NCI-H1417 treated with DMSO at 0.1 percent for 48 hours (cell line): ENCODE measurements at places on chromosomes 12 and 14.
A peak's percentile ranks its signal among the peaks of the same experiment; 100 is the strongest.

DNA sequence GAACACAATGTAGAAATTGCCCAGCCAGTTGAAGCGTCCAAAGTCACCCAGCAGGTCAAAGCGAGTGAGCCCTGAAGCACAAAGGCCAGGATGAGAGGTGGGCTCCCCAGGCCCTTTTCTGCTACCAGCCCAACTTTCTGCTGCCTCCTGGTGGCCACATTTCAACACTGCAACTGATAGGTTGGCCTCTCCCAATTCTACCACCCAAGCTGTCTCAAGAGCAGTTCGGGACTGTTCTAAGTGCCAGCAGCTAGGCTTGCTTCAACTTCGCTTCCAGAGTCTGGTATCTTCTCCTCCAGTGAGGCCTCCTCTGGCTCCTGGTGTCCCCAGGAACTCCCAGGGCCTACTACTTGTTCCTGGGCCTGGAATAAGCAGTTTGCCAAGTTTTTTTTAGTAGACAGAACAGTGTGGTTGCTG is 3.4 kb upstream of the DHH start:
- DNase-seq: no peak

DNA sequence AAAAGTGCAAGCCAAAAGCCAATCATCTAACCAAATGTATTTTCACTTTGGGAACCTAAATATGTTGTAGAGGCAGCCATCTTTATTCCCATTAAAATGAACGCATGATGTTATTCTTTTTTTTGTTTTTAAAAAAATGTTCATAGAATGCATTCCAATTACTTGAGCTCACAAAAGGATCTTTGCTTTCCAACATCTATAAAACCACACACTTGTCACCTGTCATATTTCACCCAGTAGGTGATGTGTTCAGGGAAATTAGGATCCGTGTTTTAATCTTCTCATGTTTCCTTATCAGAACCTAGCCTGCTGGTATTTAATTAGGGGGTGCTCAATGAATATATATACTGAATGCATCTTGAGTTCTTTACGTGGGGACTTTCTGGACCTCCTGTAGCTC is 13.6 kb downstream of the TTC8 start:
- peak; percentile 80 for DNase-seq

DNA sequence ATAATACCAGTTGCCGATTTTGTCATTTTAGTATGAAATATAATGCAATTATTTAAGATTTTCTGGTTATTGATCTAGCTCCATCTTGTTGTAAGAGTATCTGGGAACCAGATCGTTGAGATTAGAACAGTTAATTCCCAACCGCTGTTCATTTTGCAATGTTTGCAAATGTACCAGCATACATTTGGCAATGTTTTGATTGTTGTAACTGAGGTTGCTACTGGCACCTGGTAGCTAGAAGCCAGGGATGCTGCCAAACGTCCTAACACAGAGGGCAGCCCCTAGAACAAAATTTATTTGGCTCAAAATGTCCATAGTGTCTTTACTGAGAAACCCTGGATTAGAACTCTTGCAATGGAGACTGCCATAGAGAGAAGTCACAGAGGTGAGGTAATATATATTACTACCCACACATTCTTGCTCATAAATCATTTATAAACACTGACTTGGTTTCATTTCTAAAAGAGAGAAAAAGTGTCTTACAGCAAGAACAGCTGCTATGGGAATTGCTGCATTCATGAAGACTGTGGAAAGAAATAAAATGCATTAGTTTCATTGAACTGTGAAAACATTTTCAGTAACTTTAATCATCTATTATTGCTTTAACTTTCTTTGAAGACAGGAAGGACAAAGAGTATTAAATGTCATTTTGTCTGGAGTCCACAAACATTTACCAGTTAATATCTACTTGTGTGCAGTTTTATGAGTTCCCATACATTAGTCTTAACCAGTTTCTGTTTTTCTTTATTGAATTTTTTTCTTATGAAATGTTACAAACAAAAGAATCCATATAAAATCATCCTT is 46.2 kb downstream of the ABCC9 start:
- no peak for DNase-seq

DNA sequence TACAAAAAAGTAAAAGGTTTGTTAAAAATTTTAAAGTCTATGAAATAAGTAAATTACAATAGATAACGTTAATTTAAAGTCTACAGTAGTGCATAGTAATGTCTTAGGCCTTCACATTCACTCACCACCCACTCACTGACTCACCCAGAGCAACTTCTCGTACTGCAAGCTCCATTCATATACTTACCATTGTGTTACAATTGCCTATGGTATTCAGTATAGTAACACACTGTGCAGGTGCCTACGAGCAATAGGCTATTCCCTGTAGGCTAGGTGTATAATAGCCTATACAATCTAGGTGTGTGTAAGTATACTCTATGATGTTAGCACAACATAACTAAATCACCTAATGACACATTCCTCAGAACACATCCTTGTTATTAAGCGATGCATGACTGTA is 435.3 kb upstream of the TMTC1 start:
- no peak for DNase-seq

GRCh38 chr12:1594261-1595025 is at the start of gene FBXL14:
Gene FBXL14, minus strand, starts transcription at chr12:1594581. Its CDS starts 515 bp downstream, at chr12:1594066.
- DNase-seq: peak; percentile 51

DNA sequence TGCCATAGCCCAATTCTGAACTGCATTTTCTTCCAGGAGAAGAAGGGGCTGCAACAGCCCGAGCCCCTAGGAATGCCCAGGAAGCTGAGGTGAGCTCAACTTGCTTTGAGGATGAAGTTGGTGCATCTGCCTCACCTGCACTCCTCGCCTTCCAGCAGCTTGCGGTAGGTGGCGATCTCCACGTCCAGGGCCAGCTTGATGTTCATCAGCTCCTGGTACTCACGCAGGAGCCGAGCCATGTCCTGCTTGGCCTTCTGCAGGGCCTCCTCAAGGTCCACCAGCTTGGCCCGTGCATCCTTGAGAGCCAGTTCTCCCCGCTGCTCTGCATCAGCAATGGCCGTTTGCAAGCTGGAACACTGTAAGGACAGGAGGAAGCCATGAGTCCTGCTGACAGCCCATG is 6.0 kb downstream of the KRT75 start:
- DNase-seq: no peak

DNA sequence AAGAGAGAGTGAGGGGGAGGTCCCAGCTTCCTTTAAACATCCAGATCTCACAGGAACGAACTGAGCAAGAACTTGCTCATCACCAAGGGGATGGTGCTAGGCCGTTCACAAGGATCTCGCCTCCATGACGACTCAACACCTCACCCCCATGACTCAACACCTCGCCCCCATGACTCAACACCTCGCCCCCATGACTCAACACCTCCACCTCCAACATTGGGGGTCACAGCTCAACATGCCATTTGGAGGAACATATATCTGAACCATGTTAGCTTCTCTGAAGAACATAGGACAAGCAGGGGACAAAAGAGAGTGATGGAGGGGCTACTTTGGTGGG is 66.0 kb upstream of the LHX5 start:
- DNase-seq: no peak

GRCh38 chr12:26065451-26065850 is 59.4 kb downstream of the BHLHE41 start:
- DNase-seq: no peak

DNA sequence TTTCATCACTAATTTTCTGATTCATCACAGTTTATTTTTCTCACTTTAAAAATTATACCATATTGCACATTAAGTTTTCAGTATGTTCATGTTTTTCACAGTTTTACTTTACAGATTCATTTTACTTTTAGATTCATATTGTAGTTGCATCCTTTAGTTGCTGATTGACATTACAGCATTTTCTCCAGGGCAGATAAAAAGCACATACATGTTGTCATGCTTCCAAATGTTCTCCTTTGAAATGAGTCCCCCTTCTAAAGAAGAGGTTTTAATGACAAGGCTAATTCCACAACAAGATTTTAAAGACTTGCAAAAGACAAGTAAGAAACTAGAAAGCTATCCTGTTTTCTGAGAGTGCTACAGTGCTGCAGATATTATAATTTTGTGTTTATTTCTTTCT is 72.1 kb upstream of the RASSF8 start:
- no peak for DNase-seq

DNA sequence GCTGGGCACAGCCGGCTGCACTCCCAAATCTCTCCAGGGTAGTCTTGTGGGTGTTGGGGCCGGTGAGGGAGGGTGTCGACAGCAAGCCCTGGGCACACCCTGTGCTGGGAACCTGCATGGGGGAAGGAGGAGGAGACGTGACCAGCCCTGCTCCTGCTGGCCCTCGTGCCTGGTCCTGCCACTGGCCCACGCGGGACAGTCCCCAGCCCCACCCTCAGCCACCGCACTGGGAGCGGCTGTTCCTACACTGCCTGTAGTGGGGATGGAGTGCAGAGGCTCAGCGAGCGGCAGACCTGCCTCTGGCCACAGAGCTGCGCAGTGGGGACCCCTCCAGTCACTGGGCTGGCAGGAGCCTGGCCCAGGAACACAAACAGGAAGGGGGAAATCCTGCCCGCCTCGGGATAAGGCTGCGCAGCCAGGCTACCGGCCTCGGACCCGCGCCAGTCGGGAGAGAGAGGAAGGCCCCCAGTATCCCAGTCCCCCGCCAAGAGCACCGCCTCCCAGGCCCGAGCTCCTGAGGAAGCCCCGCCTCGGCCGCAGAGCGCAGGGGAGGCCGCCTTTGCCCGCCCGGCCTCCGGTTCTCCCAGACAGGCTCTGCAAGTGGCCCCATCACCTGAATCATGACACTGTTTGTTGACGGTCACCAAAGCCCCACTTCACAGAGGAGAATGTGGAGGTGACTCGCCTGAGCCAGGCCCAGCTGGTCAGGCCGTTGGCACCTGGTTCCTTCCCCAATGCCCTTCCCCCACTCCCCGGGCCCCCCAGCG is 10.6 kb downstream of the AHNAK2 start:
- DNase-seq: no peak

DNA sequence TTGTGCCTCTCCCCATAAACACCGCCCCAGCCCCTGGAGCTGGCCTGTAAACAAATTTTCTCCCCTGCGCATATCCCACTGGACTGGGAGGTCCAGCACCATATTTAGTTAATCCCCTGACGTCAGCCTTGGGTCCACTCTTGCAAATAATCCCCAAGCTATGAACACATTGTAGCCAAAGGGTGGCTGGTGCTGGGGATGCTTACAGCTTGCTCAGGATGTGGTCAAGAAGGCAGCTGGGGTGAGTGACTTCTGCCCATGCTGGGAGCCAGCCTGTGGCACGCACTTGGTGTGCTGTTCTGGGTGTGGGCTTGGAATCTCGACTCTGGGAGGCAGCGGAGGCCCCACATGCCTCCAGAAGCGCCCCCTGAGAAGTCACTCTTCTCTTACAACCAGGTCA is 32.1 kb downstream of the CMKLR1 start:
- DNase-seq: no peak

DNA sequence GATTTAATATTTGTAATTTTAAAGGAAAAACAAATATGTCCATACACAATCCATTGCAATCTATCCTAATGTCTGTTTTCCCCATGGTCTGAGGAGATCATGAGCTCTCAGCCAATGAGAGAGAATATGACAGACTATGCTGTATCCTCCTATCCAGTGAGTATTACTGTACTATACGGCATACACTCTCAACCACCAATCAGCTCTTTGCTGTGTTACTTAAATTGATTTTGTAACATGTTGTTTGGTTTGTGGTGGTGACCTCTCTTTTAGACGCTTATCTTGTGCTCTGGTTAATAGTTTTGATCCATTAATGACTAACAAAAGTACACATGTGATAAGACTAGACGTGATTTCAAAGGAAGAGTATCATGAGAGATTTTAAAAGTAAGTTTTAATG is 231.5 kb upstream of the FOXN3 start:
- no peak for DNase-seq

- DNase-seq: no peak
Observed at GRCh38 chr12:94644141-94644979, 6.0 kb downstream of the TMCC3 start.

DNA sequence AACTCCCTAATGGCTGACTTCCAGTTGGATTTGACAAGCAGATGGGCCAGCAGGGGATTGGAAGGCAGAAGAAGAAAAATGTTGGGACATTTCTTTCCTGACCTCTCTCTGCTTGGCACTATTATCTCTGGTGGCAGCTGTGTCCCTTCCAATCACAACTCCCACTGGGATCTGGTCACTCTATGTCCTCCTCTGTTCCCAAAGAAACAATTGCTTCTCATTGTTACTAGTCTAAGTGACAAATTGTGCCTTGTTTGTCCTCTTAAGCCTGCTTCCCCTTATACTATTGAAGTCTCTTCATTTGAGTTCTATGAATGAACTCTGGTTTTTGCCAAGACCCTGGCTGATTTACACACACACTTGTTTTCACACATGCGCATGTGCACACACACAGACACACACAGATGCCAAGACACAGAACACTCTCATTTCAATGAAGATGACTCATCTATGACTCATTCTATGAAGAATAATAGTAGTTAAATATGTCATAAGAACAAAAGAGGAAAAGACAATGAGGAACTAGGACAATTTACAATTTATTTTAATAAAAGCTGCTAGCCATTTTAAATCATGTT is 83.0 kb upstream of the FAR2 start:
- DNase-seq: no peak

- no peak for DNase-seq
Observed at GRCh38 chr12:20369305-20370013, 1.1 kb downstream of the PDE3A start.

- DNase-seq: no peak
Observed at GRCh38 chr12:71810921-71811320, 28.6 kb upstream of the TBC1D15 start.

- no peak for DNase-seq
Observed at GRCh38 chr12:14562279-14562678, 5.4 kb downstream of the PLBD1 start.

DNA sequence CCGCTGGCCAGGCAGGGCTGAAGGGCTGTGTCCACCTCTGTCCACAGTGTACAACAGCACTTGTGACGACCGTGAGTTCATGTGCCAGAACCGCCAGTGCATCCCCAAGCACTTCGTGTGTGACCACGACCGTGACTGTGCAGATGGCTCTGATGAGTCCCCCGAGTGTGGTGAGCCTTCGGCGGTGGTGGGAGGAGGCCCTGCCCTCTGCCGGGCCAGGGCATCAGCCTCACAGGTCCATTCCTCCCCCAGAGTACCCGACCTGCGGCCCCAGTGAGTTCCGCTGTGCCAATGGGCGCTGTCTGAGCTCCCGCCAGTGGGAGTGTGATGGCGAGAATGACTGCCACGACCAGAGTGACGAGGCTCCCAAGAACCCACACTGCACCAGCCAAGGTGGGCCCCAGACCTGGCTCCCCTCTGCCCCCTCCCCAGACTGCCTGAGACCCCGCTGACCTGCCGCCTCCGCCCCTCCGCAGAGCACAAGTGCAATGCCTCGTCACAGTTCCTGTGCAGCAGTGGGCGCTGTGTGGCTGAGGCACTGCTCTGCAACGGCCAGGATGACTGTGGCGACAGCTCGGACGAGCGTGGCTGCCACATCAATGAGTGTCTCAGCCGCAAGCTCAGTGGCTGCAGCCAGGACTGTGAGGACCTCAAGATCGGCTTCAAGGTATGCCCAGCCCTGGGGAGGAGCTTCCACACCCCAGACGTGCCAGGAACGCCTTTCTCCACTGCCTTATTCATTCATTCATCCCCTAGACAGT is 20.8 kb upstream of the NXPH4 start:
- no peak for DNase-seq

DNA sequence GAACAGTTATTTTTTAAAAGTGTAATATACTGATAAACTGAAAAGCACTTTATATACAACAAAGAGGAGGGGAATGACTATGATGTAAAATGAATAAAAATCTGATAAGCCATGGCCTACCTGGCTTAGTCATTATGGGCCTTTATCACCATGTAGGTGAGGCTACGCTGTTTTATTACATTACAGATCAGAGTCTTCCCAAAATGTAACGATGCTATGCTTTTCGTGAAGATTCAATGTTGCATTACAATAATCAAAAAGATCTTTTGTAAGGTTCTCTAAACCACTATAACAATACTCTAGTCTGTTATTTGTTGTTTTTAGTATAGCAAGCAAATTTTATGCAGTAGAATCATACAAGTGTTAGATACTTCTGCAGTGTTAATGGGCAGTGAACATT is 34.2 kb downstream of the ARID4A start:
- DNase-seq: no peak
